ENCODE measurements at places on chromosomes 1 and 21.

DNA sequence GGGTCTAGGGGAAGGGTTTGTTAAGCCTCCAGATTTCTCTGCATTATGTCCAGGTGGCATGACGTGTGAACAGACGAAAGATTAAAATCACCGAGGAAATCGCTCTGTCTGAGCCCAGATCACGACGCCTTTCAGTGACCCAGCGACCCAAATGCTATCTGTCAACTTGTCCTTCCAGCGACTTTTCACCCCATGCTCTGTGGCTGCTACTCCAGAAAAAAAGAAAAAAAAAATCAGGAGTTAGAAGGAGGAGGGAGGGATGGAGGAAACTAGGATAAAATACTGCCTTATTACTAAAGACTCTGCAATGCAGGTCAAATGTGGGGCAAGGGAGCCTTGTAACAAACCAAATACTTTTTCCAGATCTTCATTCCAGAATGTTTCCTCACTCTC lies 352.0 kb downstream of the NUF2 start:
- no peak for DNase-seq

DNA sequence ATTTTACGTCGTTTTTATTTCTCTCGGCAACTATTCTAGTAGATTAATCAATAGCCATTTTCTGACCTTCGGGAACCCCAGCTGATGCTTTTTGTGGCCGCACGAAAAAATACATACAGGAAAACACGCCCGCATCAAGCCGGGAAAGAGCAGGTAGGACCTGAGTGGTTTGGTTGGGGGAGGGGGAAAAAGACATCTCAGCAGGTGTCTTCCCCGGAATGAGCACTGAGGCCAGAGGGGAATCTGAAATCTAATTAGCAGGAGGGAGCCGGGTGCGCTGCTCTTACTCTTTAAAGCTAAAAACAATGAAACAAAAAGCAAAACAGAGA lies 618 bp upstream of the FOXD3 start:
- no peak for DNase-seq

GRCh38 chr1:156076609-156077429 lies 5.4 kb downstream of the MEX3A start:
- DNase-seq: no peak

- DNase-seq: no peak
Observed at GRCh38 chr1:35080171-35080854, 1.1 kb downstream of the ZMYM1 start.

GRCh38 chr1:202243006-202243405 lies 49.4 kb downstream of the LGR6 start:
- DNase-seq: no peak

GRCh38 chr1:57447551-57447950 lies 23.7 kb upstream of the DAB1 start:
- DNase-seq: no peak

- DNase-seq: no peak
Observed at GRCh38 chr1:100452641-100453040, 85.3 kb upstream of the GPR88 start.
